ENCODE measurements at places on chromosomes 1 and 21.

GRCh38 chr21:16187603-16188301 is 458.0 kb downstream of the USP25 start:
- DNase-seq, result no peak

DNA sequence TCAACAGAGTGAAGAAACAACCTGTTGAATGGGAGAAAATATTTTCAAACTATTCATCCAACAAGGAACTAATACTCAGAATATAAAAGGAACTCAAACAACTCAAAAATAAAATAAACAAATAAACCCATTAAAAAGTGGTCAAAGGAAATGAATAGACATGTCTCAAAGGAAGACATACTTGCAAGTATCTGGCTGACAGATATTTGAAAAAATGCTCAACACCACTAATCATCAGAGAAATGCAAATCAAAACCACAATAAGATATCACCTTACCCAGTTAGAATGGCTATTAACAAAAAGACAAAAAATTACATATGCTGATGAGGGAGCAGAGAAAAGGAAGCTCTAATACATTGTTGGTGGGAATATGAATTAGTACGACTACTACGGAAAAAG is 38.2 kb downstream of the TNFSF4 start:
- no peak for DNase-seq

- DNase-seq, result no peak
These were observed 61.8 kb upstream of the POU2F1 start for GRCh38 chr1:167158813-167159275.

GRCh38 chr1:76830373-76830772 is 36.9 kb upstream of the ST6GALNAC5 start:
- no peak for DNase-seq
